Omental fat pad (tissue), 4 donors: ENCODE measurements at places on chromosomes 3 and 15. TPM values are rescaled to one million over a fixed set of nuclear protein-coding genes. Genes with fewer than 3 reads are reported as not detected.

MESP2 gene
- not detected for total RNA-seq

DNA sequence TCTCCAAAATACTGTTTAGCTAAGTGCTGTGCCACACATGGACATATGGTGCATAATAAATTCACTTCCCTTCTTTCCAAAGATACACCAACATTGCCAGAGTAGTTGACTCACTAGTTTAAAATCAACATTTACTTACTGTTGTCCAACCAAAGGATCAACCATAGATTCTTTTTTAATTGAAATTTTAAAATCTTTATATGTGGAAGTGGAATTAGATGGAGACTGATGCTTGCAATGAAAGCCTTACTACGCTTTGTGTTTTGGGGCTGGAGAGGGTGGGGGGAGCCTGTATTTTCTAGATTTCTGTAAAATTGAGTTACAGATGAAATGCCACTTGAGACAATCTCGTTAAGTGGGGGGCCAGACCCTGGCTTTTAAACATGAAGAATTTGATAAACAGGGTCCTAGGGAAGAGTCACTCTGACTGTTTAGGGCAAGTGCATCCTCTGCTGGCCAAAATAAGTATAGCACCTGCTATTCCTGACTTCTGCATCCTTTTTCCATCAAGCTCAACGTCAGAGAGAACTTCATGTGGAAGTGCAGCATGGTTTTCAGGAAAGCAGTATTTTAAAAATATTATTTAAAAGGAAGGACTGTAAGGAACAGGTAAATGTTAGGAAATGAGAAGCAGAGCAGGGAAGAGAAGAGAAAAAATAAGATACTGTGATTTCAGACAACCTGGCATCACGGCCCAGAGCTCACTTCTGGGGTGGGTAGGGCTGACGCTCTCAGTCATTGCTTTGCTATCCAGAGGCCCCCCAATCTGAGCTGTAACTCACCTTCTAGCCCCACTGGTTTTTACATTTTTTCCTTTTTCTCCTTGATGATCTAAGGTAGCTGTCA, 76.7 kb downstream of the BOC start:
- peak; percentile 73 for DNase-seq

GRCh38 chr3:25820366-25820765, 30.5 kb downstream of the OXSM start:
- no peak for DNase-seq

DNA sequence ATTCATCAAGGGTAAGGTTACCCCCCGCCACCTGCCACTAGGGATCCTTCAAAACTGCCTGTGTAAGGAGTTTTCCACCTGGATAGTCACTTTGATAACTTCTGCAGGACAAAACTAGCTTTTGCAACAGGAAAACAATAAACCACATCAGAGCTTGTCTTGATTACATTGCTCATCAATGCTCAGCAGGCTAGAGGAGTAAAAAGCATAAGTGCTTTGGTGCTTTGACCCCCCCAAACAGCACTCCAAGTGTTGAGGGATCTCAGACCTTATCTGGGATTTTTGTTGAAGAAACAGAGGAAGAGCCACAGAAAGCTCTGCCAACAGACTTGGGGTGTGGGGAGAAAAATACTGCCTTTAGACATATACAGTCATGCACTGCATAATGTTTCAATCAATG, 10.8 kb upstream of the PHLDB2 start:
- DNase-seq = no peak
